Stimulated activated CD4-positive, alpha-beta T cell treated with anti-CD3 and anti-CD28 coated beads, Interleukin-15, amount 100 ng/mL, for 1 hour (primary cell): ENCODE measurements at places on chromosomes 5 and 9.

DNA sequence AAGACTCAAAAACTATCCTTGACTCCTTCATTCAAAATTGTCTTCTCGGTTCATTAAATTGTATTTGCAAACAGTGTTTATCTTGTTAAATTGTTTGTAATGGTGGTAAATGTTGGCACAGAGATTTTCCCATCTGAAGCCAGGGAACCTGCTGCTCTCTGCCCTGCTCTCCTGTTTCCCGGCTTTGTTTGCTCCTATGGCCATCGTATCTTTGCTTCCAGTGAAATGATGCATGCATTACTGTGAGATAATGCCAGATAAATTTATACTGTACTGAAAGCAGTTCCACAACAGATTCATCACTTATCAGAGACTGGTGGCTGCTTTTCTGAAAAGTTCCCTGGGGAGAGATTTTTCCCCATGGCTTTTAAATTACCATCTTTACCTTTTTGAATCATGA is 81.4 kb downstream of the CD180 start:
- no peak for DNase-seq

GRCh38 chr5:54959673-54960418 is 25.5 kb downstream of the ESM1 start:
- peak; percentile 1 for DNase-seq

DNA sequence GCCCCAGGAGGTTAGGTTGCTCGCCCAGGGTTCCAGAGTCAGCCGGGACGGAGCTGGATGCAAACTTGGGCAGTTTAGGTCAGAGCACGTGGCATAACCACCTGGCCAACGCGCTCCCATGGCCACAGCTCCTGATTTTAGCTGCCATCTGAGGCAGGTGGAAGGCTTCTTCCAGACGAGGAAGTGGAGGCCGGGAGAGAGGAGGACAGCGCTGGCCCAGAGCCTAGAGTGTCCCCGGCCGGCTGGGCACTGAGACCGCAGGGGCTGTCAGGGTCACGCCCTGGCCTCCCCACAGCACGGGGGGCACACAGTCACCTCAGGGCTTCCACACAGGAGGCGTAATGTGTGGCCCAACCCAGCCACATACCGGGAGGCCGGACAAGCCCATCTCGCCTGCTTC is 16.1 kb upstream of the PHYKPL start:
- DNase-seq = no peak

GRCh38 chr5:142617416-142618129 is 68.3 kb downstream of the FGF1 start:
- no peak for DNase-seq

DNA sequence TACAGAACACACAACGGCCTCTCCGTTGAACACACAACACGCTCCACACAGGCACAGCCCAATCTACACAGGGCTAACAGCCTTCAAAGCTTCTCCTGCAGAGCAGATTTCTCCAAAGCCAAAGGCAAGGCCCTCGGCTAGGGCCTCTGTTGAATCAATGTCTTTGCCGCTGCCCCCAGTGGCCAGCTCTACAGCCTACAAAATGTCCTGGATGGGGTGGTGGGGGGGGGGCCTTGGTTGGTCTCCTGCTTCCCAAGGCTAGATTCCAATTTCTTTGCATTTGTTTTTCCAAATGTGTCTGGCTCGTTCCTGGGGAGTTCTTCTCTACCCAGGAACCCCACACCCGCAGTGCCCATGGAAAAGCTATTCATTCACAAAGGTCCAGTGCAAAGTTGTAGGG is 167.2 kb downstream of the PAX5 start:
- DNase-seq = no peak

- no peak for DNase-seq
Observed at GRCh38 chr5:38615981-38616451, 59.6 kb upstream of the LIFR start.

DNA sequence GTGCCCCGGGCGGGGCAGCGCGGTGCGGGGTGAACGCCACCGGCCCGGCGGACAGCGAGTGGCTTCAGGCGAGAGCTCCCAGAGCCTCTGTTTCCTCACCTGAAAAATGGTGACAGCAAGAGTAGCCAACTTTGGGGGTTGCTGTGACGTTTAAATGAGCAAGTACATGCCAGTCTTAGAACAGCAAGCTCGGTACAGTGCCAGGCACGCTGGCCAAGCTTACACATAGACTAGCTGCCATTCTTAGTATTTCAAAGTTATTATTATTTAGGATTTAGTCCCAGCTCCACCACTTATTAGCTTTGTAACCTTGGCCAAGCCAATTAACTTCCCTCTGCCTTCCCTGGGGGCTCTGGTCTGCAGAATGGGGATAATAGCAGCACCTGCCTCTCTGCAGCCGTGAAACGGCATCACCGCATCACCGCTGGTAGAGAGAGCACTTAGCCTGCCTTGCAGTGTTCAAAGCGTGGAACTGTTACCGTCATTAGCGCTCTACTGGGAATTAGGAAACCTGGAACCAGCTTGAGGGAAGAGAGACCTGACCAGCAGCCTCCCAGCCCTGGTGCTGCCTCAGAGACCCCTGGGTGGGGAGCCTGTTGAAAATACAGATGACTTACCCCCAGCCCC is at the start of gene C9orf50:
Gene C9orf50, minus strand, starts transcription at position 433 of the 627 bp plus-strand sequence. CDS start 527 bp downstream, outside the sequence.
- no peak for DNase-seq

DNA sequence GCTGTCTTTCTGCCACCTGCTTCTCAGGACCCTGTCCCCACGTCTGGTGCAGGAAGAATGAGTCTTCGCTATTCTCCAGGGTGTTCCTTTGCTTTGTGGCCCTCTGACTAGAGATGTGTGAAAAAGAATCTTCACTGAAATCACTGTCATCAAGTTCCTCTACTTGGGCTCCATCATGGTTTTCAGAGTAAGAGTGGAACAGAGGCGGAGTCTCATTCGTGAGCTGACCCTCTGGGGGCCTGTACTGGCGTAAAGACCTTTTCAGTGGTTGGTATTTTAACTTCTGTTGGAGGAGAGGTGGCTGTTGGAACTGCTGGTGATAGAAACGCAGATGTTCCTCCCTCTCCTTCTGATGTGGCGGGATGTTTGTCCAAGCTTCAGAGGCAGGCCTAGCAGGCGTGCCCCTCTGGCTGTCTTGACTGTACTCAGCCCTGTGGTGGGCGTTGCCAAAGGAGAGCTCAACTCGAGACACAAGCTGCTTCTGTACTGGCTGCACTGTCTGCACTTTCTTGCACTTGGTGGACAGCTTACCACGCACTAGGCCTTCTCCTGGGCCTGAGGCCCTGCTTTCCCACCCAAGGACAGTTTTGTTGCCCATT is 72.0 kb downstream of the KIF24 start:
- no peak for DNase-seq

- no peak for DNase-seq
Observed at GRCh38 chr5:122772446-122772845, 2.4 kb upstream of the SNX2 start.

- no peak for DNase-seq
Observed at GRCh38 chr5:74546796-74547195, 93.7 kb downstream of the ENC1 start.

- DNase-seq = no peak
Observed at GRCh38 chr9:130660683-130661450, 3.5 kb upstream of the PRDM12 start.

GRCh38 chr9:36436909-36437308 is 36.8 kb upstream of the RNF38 start:
- DNase-seq = no peak
